ENCODE measurements at places on chromosomes 5 and 9.
A peak's percentile ranks its signal among the peaks of the same experiment; 100 is the strongest.

DNA sequence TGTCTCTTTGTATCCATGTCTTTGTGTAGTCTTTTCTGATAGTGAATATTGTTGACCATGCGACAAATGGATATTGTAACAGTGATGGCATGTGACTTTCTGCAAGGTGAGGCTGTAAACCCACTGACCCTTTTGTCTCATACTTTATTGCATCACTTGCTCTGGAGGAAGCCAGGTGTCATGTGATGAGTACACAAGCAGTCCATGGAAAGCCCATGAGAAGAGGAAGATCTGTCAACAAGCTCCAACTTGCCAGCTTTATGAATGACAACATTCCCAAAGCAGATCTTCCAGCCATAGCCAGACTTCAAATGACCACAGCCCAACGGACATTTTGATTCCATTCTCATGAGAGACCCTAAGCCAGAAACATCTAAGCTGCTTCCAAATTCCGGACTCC is 450.1 kb upstream of the ACTBL2 start:
- DNase-seq = no peak

DNA sequence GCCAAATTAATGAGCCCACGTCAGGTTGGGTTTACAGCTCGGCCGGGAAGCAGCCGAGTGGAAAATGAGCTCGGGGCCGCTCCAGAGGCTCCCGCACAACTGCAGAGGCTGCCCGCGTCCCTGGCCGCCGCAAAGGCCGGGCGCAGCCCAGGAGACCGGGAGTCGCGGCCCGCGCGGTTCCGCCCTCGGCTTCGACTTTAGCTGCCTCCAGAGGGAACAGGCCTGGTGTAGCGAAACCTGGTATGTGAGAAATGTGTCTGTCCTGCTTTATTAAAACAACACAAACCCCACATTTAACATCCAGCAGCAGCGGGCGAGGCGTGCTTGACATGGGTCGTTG is 66.2 kb downstream of the FOXD1 start:
- no peak for DNase-seq

DNA sequence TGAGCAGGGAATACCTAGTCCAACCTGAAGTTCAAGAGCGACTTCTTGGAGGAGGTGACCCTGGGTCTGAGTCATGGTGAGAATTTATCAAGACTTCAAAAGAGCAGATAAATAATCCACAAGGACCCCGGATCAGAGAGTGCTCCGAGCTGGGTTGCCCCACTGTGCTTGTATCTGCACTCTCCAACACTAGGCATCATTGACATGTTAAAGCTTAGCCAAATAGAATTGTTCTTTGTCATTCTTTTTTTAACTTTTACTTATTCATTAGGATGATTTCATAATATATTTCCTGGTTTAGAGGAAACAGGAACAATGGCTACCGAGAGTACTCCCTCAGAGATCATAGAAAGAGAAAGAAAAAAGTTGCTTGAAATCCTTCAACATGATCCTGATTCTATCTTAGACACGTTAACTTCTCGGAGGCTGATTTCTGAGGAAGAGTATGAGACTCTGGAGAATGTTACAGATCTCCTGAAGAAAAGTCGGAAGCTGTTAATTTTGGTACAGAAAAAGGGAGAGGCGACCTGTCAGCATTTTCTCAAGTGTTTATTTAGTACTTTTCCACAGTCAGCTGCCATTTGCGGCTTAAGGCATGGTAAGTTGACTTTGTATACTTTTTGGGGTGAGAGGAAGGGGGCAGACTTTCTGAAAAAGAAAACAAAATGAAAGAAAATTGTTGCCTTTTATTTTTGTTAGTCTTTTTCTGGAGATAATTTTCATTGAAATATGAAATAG is at the start of gene CARD6:
Gene CARD6 (plus strand): TSS at position 300 of the 738 bp plus-strand sequence. CDS start 16 bp downstream, at position 316.
- peak; percentile 63 for DNase-seq

- DNase-seq = no peak
These were observed 11.9 kb downstream of the ZFR start for GRCh38 chr5:32432633-32433032.

DNA sequence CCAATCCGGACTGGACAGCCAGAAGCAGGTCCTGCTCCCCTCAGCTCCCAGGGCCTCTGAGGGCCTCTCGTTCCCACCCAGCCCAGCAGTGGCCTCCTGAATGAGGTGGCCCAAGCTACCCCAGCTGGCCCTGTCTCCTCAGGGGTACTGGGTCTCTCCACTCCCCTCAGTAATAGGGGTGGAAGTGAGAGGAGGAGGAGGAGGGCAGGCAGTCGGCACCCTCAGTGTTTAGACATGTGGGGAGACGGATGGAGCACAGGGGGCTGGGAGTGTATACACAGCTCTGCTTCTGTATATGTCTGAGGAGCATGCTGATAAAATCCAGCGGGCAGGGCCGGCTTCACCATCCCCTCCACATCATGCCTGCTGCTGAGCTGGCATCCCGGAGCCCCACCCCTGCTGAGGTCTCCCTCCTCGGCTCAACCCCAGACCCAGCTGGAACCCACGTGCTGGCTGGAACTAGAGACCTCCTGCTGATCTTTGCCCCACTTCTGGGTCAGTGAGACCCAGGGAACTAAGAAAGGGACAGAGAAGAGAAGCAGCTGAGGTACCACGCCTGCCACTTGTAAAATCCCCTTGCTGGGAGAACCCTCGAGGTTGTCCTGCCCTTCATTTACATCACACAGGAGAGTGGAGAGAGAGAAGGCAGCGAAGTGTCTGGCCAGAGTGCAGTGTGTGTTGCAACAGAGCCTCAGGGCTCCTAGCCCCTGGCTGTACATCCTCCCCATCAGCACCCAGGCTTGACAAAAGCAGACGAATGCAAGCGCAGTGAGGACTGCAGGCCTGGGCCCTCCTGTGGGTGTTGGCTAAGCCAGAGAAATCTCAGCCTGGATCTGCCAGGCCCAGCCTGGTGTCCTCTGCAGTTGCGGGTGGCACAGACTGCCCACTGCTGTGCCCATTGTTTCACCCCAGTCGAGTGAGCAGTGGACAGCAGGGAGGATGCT is 77.5 kb downstream of the PSD2 start:
- no peak for DNase-seq

DNA sequence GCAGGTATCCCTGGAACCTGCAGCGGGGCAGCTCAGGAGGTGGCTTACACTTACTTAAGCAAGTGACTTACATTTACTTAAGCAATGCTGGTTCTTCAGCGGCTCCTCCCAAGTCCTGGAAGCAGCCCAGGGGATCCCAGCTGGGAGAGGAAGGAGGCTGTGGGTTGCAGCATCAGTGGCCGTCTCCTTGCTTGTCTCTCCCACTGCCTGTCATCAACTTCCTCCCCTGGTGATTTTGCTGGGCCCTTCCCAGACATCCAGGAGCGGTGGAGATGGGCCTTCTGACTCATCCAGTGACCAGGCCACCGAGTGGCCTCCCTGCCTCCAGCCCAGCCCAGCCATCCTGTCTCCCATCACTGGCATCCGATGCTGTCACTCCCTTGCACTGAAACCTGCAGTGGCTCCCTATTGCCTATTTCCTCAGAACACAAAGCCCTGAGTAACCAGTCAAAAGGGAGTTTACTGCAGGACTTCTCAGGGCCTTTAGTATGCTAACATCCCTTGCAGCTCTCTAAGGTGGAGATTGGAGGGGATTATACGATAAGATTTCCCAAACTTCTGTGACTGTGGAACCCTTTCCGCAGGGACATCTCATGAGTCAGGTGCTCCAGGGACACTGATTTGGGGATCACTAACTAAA is 155.9 kb upstream of the PHYKPL start:
- peak; percentile 71 for DNase-seq

GRCh38 chr5:142106061-142106460 is 2.5 kb upstream of the NDFIP1 start:
- no peak for DNase-seq

DNA sequence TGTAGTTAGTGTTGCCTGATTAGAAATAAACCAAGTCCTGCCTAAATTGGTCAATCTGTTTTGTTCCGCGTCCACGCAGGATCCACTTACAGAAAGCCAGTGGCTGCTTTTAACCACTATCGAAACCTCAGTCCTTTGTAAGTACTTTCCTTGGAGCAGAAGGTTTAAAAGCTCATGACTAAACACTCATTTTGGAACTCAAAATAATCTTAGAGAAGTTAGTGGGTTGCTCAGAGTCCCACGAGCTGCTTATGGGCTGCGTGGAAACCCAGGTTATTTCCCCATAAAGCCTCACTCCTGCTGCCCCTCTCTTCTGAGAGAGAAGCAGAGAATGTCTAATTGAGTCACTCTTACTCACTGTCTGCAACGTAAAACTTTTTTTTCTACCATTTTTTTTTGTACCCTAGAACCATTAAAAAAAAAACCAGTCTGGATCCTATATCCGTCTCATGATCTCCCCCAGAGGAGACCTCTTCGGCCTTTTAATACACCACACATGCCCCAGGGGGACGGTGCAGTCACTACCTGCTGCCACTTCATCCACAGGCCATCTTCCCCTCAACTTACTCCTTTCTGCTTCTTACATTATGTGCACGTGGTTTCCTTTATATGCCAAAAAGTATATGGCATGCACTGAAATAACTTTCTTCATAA is 7.6 kb downstream of the BASP1 start:
- DNase-seq = peak; percentile 60

GRCh38 chr5:131265311-131265803 is 1.5 kb downstream of the CDC42SE2 start:
- peak; percentile 67 for DNase-seq

DNA sequence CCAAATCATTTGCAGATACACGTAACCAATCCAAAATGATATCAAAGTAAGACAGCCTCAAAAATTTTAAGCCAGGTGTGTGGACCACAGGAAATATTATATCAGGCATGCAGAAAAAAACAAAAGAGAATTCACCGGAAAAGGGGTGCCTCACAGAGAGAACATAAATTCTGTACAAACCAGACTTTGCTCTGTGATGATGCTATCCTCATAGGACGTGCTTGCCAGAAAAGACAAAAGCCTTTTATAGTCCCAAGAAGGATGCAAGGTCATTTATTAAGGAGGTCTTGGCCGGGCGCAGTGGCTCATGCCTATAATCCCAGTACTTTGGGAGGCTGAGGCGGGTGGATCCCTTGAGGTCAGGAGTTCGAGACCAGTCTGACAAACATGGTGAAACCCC is 16.8 kb upstream of the ATP6V1G1 start:
- no peak for DNase-seq

GRCh38 chr9:33223696-33224095 is 16.3 kb upstream of the SPINK4 start:
- peak; percentile 41 for DNase-seq

Data from inflammatory macrophage treated with lipopolysaccharide for 1 hour (primary cell).